ENCODE measurements at places on chromosomes 12 and 14. TPM values are rescaled to one million over a fixed set of nuclear protein-coding genes. Genes with fewer than 3 reads are reported as not detected.

Gene BTBD6
- 67.5 TPM for total RNA-seq

Gene TMEM132C
- total RNA-seq: 5.0 TPM

Gene PTPN21
- total RNA-seq: 20.8 TPM

Gene GPN3
- 4.0 TPM for total RNA-seq

All from Peyer's patch (tissue), 4 donors.